ENCODE measurements at places on chromosomes 2 and 18. TPM values are rescaled to one million over a fixed set of nuclear protein-coding genes. Genes with fewer than 3 reads are reported as not detected.

Gene ZNF2
- 13.2 TPM for total RNA-seq

Gene KIF5C
- 0.38 TPM for total RNA-seq

Gene MYO7B
- total RNA-seq, result under 0.01 TPM

Gene DAW1
- total RNA-seq, result 31.6 TPM

Gene PAIP2B
- total RNA-seq, result 0.58 TPM

Gene VWC2L
- total RNA-seq, result not detected

Gene KCNE4
- total RNA-seq, result 151 TPM

Gene POTEJ
- not detected for total RNA-seq

Gene GALNT13
- total RNA-seq, result 0.28 TPM

Gene SETBP1
- 1.3 TPM for total RNA-seq

Gene TMEM17
- total RNA-seq, result 1.7 TPM

Gene VWA3B
- total RNA-seq, result not detected

Gene ILKAP
- 18.0 TPM for total RNA-seq

Gene INHBB
- total RNA-seq, result 0.85 TPM

Gene DNMT3A
- 10.4 TPM for total RNA-seq

Gene CPS1
- 27.4 TPM for total RNA-seq

Gene VSNL1
- total RNA-seq, result 0.85 TPM

Gene ZNF396
- total RNA-seq, result 2.0 TPM

Gene TTN
- 0.85 TPM for total RNA-seq

Gene MTX2
- 24.8 TPM for total RNA-seq

Gene GCG
- not detected for total RNA-seq

Gene PIEZO2
- total RNA-seq, result 2.9 TPM

Gene MAPRE3
- total RNA-seq, result 2.8 TPM

Gene ZNF804A
- under 0.01 TPM for total RNA-seq

Gene CCDC85A
- total RNA-seq, result 5.4 TPM

Gene DNAH6
- total RNA-seq, result under 0.01 TPM

Gene SCG2
- 1.5 TPM for total RNA-seq

Gene KCNG2
- 0.19 TPM for total RNA-seq

Gene SLC11A1
- total RNA-seq, result 0.28 TPM

Gene SIX3
- not detected for total RNA-seq

Gene CAPN14
- 0.28 TPM for total RNA-seq

Gene UGT1A3
- not detected for total RNA-seq

Gene RAB17
- 0.19 TPM for total RNA-seq

Data from regular cardiac myocyte (primary cell).